ENCODE measurements at places on chromosomes 2 and 18.
A peak's percentile ranks its signal among the peaks of the same experiment; 100 is the strongest.

GRCh38 chr2:109356324-109357035, 227.5 kb downstream of the SH3RF3 start:
- H3K27me3 ChIP-seq, result no peaks in the 10 kb centered on the region
- H3K4me3 ChIP-seq, result no peak overlapping the region
- H3K4me1 ChIP-seq, result peaks cover 24% of the 10 kb centered on the region
- no peaks in the 10 kb centered on the region for H3K36me3 ChIP-seq

- no peak for DNase-seq
- H3K36me3 ChIP-seq, result no peaks in the 10 kb centered on the region
- no peak overlapping the region for H3K4me3 ChIP-seq
- H3K27ac ChIP-seq, result no peak overlapping the region
- no peaks in the 10 kb centered on the region for H3K4me1 ChIP-seq
Observed at GRCh38 chr2:62794791-62795190, 89.3 kb downstream of the EHBP1 start.

GRCh38 chr2:227607941-227608340, 6.7 kb downstream of the SCYGR3 start:
- no peaks in the 10 kb centered on the region for H3K27me3 ChIP-seq
- DNase-seq, result no peak
- H3K4me1 ChIP-seq, result peaks cover 11% of the 10 kb centered on the region
- H3K27ac ChIP-seq, result no peak overlapping the region
- no peaks in the 10 kb centered on the region for H3K36me3 ChIP-seq
- no peak overlapping the region for H3K4me3 ChIP-seq

DNA sequence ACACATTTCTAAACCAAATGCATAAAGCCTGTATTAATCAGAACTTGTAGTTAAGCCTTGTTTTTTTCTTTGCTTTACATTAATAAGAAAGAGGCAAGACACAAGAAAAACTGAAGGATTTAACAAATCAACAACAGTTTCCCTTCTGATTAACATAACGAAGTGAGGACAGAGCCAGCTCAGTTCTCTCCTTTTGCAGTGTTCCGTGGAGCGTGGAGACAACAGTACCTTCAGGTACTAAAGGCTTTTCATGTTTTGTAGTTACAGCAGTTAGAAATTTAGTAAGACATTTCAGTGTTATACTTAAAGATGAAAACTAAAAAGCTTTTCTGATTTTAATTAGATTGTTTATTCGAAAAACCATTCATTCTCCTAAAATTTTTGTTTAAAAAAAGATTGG, 115.2 kb downstream of the FMNL2 start:
- no peaks in the 10 kb centered on the region for H3K4me1 ChIP-seq
- H3K27me3 ChIP-seq, result no peaks in the 10 kb centered on the region
- H3K27ac ChIP-seq, result no peak overlapping the region
- H3K36me3 ChIP-seq, result no peaks in the 10 kb centered on the region

DNA sequence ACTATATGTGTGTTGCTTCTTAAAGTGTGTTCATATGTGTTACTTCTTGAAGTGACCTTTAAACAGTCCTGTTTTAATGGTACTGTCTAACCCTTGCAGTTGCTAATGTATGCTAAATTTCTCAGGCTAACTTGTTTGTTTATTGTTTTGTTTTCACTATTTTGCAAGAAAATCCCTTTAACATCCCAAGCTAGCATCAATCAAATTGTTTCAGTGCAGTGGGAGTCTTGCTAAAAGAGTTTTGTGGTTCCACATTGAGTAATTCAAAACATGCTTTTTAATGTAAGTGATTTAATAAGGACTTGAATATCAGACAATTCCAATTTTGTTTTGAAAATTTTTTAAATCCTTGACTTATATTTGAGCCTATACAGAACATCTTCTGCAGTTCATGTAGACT, 3.6 kb downstream of the SH3RF3 start:
- no peak overlapping the region for H3K27ac ChIP-seq
- no peak overlapping the region for H3K4me3 ChIP-seq
- peaks cover 36% of the 10 kb centered on the region for H3K4me1 ChIP-seq
- no peaks in the 10 kb centered on the region for H3K36me3 ChIP-seq

GRCh38 chr2:220198896-220199295, 571.5 kb downstream of the SLC4A3 start:
- H3K27ac ChIP-seq, result no peak overlapping the region
- H3K36me3 ChIP-seq, result no peaks in the 10 kb centered on the region
- no peak overlapping the region for H3K4me3 ChIP-seq
- no peaks in the 10 kb centered on the region for H3K27me3 ChIP-seq

DNA sequence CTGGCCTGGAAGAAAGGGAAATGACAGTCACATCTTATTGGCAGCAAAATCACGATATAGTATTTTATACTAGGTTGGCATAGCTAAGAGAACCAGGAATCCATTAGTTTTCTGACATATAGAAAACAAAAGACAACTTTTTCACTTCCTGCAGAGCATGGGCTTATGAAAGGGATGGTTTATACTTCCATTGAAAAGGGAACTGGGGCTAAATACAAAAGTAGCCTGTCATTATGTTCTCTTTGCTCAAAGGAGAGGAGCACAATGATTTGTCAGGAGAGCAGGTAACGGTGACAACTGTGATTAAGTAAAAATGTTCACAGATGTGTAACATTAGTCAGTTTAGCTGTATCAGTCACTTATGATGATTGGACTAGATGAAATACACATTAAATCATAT, 46.4 kb downstream of the SLC25A12 start:
- H3K36me3 ChIP-seq, result no peaks in the 10 kb centered on the region
- no peaks in the 10 kb centered on the region for H3K4me1 ChIP-seq
- H3K27ac ChIP-seq, result no peak overlapping the region
- no peak for DNase-seq

DNA sequence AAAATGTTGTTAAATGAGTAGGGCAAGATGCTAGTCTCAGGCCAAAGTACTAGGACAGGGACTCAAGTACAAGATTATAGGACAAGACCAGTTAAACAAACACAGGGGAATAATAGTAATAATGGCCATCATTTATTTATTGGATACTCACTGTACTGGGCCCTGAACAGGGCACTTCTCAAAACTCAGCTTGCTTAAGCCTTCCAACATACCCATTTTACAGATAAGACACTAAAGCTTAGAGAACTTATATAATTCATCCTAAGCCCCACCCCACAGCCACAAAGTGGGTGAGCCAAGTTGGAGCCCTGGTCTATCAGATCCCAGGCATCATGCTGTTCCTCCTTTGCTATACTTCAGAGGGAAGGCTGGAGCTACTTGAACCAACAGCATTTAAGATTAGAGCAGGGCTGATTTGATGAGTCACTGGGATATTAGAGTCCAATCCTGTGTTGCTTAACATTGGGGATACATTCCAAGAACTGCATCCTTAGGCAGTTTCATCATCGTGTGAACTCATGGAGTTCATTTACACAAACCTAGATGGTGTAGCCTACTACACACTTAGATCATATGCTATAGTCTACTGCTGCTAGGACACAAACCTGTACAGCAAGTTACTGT, 153.6 kb downstream of the MTCL1 start:
- H3K27me3 ChIP-seq, result no peaks in the 10 kb centered on the region
- no peak for DNase-seq
- H3K36me3 ChIP-seq, result no peaks in the 10 kb centered on the region

GRCh38 chr2:218960309-218961165, 1.1 kb downstream of the CDK5R2 start:
- no peak overlapping the region for H3K4me3 ChIP-seq
- H3K4me1 ChIP-seq, result no peaks in the 10 kb centered on the region
- peaks cover 68% of the 10 kb centered on the region for H3K27me3 ChIP-seq
- DNase-seq, result no peak

DNA sequence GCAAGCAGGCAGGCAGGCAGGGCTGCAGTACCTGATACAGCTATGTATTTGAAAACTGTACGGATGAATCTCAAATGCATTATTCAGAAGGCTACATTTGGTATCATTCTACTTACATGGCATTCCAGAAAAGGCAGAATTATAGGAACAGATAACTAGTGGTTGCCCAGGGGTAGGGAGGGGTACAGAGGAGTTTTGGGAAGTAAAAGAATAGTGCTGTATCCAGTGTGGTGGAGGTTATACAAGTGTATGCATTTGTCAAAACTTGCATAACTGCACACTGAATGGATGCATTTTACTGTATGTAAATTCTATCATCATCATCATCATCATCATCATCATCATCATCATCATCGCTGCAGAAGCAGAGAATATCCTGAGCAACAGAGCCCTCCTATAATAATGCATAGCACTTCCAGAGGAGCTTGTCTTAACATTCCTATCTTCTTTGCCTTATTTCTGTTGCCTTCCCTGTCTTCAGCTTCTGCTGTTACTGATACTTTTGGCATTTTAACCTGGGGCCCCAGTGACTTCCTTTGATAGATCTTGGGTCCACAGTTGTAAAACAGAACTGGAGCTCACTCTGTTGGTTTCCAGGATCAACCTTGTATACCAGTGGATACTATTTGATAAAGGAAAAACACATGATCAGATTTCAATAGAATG, 155.5 kb upstream of the OTX1 start:
- H3K36me3 ChIP-seq, result no peaks in the 10 kb centered on the region
- H3K27ac ChIP-seq, result no peak overlapping the region
- no peaks in the 10 kb centered on the region for H3K4me1 ChIP-seq
- H3K27me3 ChIP-seq, result no peaks in the 10 kb centered on the region
- no peak for DNase-seq

DNA sequence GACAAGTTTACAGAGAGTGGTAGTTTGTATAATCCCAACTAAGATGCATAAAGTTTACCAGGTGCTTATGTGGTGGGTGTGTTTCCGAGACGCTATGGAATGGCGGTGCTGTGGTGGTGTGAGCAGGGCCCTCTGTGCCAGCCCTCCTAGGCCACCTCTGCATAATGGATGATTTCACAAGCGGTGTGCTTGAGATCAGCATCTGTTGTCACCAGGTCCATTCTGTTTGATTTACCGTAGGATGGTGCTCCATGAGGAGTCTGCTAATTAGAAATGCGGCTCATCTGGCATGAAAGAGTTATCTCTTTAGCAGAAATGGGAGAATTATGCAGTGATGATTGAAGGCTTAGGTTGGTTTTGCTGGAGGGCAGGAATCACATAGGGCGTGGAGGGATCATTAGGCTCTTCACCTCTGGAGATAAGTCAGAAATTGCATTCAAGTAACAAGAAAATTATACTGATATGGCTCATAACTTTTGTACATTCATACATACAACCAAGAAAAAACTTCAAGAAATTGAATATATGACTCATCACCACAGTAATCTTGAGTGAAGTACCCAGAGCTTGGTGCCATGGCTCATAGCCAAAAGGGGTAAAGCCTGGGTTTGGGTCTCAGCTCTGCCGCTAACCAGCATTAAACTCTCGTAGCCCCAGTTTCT, 41.4 kb downstream of the CRIM1 start:
- H3K36me3 ChIP-seq, result no peaks in the 10 kb centered on the region
- no peak for DNase-seq
- no peak overlapping the region for H3K4me3 ChIP-seq

- H3K27ac ChIP-seq, result peak overlapping the region; percentile 66
- H3K4me1 ChIP-seq, result peaks cover 20% of the 10 kb centered on the region
- DNase-seq, result peak; percentile 94
- H3K4me3 ChIP-seq, result no peak overlapping the region
- H3K36me3 ChIP-seq, result no peaks in the 10 kb centered on the region
Observed at GRCh38 chr2:226300196-226300886, 499.3 kb downstream of the IRS1 start.

GRCh38 chr2:30509716-30510115, 62.7 kb downstream of the LCLAT1 start:
- no peak for DNase-seq
- H3K36me3 ChIP-seq, result no peaks in the 10 kb centered on the region
- H3K4me3 ChIP-seq, result no peak overlapping the region
- no peaks in the 10 kb centered on the region for H3K27me3 ChIP-seq
- H3K4me1 ChIP-seq, result no peaks in the 10 kb centered on the region

GRCh38 chr2:236287656-236288055, 23.4 kb upstream of the ASB18 start:
- DNase-seq, result no peak
- no peaks in the 10 kb centered on the region for H3K27me3 ChIP-seq
- H3K36me3 ChIP-seq, result no peaks in the 10 kb centered on the region
- H3K27ac ChIP-seq, result no peak overlapping the region

GRCh38 chr2:31216734-31217133, 581 bp downstream of the CAPN14 start:
- H3K27me3 ChIP-seq, result no peaks in the 10 kb centered on the region
- H3K4me3 ChIP-seq, result no peak overlapping the region
- H3K4me1 ChIP-seq, result peaks cover 83% of the 10 kb centered on the region
- no peaks in the 10 kb centered on the region for H3K36me3 ChIP-seq

DNA sequence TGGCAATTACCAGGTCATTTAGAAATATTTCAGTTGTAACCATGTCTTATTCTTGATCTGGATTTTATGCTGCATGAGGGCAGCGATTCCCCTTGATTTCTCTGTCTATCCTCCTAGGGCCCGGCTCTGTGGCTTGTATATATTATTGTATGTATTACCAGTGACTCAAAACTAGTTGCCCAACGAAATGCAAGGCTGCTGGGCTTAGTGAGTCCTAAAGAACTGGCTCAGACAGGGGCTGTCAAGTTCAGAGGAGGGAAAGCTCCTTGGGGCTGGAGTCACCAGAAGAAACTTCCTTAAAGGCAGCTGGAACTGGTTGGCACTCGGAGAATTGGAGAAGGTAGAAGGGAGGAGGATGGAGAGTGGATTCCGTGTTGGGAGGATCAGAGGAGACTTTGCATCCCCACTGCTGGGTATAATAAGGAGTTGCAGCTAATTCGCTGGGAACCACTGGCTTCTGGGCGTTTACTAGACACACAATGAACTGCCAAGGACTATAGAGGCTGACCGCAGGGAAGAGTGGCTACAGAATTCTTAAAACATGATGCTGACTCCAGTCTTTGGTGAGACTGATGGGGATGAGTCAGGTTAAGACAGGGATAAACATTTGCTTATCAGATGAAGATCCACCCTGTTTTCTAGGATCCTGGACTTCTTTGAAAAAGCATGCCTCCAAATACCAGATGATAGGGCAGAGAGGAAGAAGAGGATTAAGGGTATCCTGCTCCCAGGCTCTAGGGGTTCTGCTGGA, 104.3 kb downstream of the PRKCE start:
- DNase-seq, result no peak
- no peaks in the 10 kb centered on the region for H3K27me3 ChIP-seq
- H3K36me3 ChIP-seq, result no peaks in the 10 kb centered on the region

DNA sequence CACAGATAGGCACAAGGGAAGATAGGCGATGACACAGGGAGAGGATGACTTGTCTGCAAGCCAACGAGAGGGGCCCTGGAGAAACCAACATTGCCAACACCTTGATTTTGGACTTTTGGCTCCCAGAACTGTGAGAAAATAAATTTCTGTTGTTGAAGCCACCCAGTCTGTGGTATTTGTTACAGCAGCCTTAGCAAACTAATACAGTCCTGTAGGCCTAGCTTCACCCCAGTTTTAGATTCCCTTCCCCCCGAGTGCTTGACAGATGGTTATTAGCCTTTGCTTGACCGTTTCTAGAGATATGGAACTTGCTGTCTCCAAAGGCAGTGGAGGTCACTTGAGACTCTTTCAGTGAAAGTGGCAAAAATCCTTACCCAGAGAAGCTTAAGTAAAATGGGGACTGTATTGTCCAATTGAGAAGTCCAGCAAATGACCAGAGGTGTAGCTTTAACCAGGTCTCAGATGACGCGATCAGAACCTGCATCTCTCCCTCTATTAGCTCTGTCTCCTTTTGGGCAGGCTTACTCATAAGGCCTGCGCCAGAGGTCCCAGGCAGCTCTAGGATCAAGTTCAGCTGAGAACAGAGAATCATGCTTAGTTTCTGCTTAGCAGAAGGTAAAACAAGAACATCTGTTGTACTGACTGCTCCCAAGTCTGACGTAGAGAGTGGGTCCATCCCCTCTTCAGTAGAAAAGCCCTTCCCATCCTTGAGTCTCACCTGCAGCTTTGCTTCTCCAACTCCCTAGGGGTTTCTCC, 50.4 kb downstream of the MFSD6 start:
- no peak for DNase-seq
- H3K36me3 ChIP-seq, result no peaks in the 10 kb centered on the region
- no peak overlapping the region for H3K27ac ChIP-seq

All from MM.1S (cell line).